Uterus (tissue), 4 donors: ENCODE measurements at places on chromosomes 6 and 20.

DNA sequence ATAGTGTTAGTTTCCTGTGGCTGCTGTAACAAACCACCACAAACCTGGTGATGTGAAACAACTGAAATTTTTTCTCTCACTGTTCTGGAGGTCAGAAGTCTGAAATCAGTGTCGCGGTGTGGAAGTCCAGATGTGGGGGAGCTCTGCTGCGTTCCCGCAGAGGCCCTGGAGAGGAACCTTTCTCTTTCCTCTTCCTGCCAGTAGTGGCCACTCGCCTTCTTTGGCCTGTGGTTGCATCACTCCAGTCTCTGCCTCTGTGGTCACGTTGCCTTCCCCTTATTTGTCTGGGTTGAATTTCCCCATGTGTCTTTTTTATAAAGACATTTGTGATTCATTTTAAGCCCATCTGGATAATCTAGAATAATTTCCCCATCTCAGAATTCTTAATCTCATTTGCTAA is 295.5 kb upstream of the FLRT3 start:
- DNase-seq: no peak

DNA sequence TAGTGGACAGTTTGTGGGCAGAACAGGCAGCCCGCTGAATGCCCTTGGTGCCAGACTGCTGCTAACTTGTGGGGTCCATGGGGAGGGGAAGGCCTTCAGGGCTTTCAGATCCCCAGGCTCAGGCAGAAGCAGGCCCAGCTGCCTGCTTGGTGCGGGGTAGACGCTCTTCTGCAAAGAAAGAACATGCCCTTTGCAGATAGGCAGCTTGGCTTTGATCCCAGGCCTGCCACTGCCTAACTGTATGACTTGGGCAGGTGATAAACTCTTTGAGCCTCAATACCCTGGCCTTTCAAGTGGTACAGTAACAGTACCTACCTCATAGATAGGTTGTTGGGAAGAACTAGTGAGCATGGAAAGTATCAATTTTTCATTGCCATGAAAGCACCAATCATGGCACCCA is 28.4 kb downstream of the CHMP4B start:
- no peak for DNase-seq

DNA sequence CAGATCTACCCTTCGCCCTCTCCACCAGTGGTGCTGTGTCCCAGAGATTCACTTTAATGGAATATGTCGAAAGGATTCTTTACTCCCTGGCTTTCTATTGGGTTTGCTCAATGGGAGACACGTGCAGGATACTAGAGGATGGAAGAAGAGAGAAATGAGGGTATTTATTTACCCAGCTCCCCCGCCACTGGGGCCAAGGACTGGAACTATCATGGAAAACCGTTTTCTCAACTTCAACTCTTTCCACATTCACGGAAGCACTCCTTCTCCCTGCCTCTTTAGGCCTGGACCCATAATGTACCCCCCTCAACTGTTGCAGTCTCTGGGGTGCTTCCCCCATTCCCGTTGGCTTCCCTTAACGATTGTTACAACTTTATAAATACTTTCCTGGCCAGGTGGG is 26.6 kb upstream of the RALY start:
- DNase-seq: no peak

- no peak for DNase-seq
Measured at GRCh38 chr6:7652957-7653356, 63.0 kb downstream of the SNRNP48 start.

- DNase-seq: no peak
Measured at GRCh38 chr20:32240205-32240604, 32.5 kb downstream of the POFUT1 start.

DNA sequence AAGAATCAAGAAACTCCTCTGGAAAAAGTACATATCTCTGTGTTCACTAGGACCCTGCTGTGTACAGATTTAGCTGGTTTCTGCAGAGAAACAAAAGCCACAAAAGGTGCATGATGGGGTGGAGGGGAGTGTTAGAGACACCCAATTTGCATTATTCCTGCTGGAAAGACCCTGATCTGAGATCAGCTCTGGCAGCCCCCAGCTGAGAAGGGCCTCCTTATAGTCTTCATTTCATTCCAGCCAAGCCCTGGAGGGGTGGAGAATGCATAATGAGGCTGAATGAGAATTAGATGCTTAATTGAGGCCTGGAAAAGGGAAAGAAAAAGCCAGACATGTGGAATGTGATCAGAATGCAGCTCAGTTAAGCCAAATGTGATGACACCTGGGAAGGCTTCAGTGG is 545.6 kb downstream of the KIF16B start:
- DNase-seq: no peak
